ENCODE measurements at places on chromosomes 11 and 22.

DNA sequence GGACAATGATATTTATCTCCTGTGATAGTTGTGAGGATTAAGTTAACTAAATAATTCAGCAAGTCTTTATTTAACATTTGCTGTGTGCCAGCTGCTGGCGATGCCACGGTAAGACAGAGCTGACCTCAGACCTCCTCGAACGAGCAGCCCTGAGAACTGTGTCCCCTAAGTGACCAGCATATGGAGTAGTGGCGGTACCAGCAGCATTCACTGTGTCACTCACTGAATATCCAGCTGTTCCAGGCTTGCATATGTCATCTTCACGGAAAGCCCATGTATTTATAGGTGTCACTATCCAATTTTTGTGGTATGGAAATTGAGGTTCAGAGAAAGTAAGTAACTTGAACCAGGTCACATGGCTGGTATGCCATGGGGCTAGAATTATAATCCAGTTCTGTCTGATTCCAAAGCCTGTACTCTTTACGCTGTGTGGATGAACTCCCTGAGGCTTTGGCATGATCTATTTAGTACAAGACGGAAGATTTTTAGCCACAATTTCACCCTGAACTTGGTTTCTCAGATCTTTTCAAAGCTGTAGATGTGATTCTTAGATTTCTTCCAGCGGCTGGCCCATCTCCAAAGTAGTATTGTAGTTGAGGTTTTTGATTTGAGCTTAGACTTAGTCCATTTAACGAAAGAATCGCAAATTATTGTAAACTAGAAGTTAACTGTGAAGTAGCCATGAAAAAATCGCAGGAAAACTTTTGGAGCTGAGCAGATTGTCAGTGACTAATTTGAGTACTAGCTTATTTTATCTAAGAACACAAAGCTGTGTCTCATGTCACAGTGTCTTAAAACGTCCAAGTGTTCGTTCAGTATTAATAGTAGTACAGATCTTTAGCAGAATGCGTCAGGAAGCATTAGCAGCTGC lies 49.4 kb upstream of the MYO18B start:
- no peak overlapping the region for H3K27ac ChIP-seq
- no peaks in the 10 kb centered on the region for H3K27me3 ChIP-seq
- peaks cover 29% of the 10 kb centered on the region for H3K4me1 ChIP-seq
- peaks cover 4% of the 10 kb centered on the region for H3K36me3 ChIP-seq
- H3K4me3 ChIP-seq = no peak overlapping the region

DNA sequence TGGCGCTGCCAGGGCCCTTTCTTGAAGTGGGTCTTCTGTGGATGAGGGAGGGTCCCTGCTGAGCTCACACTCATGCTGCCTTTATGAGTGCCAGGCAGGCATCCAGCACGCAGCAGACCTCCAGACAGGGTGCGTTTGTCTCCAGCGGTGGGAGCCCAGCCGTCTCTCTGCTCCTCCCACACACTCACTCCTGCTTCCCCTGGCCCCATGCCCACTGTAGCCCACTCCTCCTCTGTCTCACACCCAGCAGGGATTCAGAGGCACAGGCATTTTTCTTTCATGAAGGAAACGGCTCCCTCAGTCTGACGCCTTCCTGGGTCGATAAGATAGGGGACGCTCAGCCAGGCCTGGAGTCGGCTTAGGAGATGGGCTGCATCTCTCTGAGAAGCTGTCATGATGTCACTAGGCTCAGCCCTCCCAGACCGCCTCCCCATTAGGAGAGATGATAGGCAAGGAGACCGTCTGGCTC lies 183.9 kb upstream of the NCAM1 start:
- no peak for DNase-seq
- H3K4me3 ChIP-seq = no peak overlapping the region
- peaks cover 14% of the 10 kb centered on the region for H3K27me3 ChIP-seq
- H3K4me1 ChIP-seq = peaks cover 23% of the 10 kb centered on the region

DNA sequence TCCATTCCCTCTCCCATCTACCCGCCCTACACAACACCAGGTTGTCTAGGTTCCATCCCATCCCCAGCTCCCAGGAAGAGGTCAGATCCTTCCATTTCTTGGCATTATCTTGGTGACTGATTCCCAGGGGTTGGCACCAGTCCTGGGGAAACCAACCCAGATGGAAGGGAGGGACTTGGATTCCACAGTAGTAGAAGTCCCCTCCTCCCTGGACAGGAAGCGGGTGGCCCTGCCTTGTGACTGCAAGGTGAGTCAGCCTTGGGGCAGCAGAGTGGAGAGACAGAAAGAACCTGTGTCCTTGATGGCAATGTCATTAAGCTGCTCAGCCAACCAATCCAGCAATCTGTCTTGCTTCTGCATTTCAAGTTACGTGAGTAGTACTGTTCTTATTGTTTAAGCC lies 26.5 kb downstream of the SYT13 start:
- no peak overlapping the region for H3K4me3 ChIP-seq
- no peaks in the 10 kb centered on the region for H3K27me3 ChIP-seq
- no peak for DNase-seq
- no peaks in the 10 kb centered on the region for H3K4me1 ChIP-seq

DNA sequence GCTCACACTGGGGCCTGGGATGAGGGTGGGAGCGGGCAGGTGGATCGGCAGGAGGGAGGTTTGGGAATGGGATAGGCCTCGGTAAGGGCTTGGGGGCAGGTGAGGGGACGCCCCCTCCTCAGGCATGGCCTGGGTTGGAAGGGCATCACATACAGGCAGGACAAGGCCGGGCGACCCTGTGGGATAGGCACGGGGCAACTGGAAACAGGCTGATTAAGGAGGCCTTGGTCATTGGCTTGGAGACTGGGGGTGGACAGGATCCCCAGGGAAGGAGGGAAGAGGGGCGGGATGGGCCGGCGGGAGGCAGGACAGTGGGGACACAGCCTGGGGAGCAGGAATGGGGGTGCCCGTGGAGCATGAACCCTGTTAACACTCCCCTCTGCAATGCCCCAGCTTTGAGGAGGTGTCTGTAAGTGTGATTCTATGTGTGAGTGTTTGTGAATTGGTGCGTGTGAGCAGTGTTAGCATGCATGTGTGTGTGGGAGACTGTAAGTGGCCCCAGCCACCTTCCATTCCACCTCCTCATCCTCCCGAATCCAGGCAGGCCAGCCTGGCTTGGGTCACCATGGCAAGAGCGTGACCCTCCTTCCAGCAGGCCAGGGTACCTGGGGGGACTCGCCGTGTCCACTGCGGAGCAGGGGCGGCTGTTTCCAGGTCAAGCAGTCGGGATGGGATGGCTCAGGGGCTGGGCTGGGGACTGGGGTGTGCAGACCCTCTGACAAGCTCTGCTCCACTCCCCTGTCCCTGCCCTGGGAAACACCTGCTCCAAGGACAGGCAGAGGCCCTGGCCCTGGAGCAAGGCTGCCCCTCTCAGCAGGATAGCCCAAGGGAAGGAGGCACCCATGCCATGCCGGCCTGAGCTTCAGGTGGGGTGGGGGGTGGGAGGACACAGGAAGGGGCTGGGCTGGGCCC lies 3.4 kb upstream of the PIM3 start:
- no peaks in the 10 kb centered on the region for H3K27me3 ChIP-seq
- no peak overlapping the region for H3K4me3 ChIP-seq
- no peak for DNase-seq

DNA sequence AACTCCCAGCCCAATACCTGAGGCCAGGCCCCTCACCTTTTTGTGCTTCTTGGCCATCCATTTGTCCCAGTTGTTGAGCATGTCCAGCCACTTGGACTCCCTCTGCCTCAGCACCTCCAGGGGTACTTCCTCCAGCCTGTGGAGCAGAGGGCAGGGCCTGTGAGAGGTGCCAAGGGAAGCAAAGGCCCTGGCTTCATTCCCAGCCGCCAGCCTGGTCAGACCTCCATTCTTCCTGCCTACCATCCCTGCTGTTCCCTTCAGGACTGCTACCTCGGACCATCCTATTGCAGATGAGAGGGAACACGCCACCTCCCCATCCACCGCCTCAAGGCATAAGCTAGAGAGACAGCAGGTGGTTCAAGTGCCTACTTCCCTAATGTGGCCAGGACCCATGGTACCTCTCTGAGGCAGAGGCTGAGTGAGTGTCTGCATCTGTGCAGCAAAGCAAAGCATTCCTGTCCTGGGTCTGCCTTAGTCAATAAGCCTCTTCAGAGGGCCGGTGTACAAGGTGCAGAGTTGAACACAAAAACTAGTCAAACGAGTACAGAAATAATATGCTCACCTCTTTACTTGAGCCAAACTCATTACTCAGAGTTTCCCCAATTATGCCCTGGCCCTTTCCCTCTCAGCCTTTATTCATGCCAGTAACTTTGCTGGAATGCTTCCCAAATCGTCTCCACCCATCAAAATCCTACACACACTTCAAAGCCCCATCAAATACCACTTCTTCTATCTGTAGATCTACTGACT lies 15.4 kb upstream of the CASTOR1 start:
- peaks cover 56% of the 10 kb centered on the region for H3K4me1 ChIP-seq
- H3K27ac ChIP-seq = peak overlapping the region; percentile 85
- peaks cover 10% of the 10 kb centered on the region for H3K36me3 ChIP-seq
- DNase-seq = no peak
- H3K27me3 ChIP-seq = no peaks in the 10 kb centered on the region

DNA sequence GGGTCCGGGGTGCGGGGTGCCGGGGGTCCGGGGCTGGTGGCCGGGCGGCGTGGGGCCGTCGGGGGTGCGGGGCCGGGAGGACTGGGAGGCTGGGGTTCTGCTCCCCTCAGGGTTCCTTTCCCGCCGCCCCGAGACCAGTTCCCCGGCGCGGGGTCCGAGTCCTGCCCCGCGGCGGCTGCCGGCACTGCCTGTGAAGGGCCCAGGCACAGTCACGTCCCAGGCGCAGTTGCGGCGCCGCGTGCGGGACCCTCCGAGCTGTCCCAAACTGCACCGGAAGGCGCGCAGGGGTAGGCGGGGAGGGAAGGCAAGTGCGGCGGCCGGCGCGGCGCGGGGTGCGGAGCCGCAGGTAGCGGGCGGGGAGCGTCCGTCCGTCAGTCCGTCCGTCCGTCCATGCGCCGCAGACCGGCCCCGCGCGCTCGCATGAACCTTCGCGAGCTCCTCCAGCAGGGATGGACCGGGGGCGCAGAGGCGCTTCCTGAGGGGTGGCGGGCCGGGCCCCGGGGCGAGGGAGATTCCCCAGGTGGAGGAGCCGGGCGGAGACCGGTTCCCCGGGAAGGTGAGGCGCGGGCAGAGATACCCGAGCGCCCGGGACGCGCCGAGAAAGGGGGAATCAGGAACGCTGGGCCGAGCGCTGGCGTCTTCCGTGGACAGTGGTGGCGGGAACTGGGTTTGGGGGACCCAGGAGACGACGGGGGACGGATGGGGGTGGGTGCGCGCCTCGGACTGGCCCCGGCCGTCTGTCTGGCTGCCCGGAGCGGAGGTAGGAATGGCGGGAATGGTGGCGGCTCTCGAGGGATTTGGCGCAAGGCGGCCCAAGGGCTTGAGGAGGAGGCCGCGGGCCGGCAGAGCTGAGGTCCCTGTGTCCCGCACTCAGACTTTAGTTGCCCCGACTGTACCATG lies 3.1 kb upstream of the ADORA2A start:
- H3K4me1 ChIP-seq = peaks cover 20% of the 10 kb centered on the region
- H3K27me3 ChIP-seq = peaks cover 32% of the 10 kb centered on the region
- DNase-seq = no peak
- no peaks in the 10 kb centered on the region for H3K36me3 ChIP-seq
- H3K27ac ChIP-seq = no peak overlapping the region
- peak overlapping the region; percentile 80 for H3K4me3 ChIP-seq

All from type B pancreatic cell (in vitro differentiated cells).